ENCODE measurements at places on chromosomes 3 and 15. TPM values are rescaled to one million over a fixed set of nuclear protein-coding genes. Genes with fewer than 3 reads are reported as not detected.

C3orf80 gene
- not detected for total RNA-seq

CFAP100 gene
- total RNA-seq: not detected

SNURF gene
- 12.1 TPM for total RNA-seq

KIF15 gene
- total RNA-seq: 1.1 TPM

BFSP2 gene
- total RNA-seq: not detected

ATP13A4 gene
- total RNA-seq: 36.6 TPM

CLDN16 gene
- total RNA-seq: not detected

TMEM40 gene
- total RNA-seq: not detected

SLTM gene
- 163 TPM for total RNA-seq

EPHA3 gene
- 3.7 TPM for total RNA-seq

KLHDC8B gene
- 38.7 TPM for total RNA-seq

Measured in breast epithelium (tissue), 4 donors.